ENCODE measurements at places on chromosomes 6 and 20.

GRCh38 chr6:39091220-39091619 is 23.8 kb downstream of the SAYSD1 start:
- no peaks in the 10 kb centered on the region for H3K36me3 ChIP-seq
- H3K27ac ChIP-seq, result no peak overlapping the region
- no peak overlapping the region for H3K4me3 ChIP-seq
- DNase-seq, result peak; percentile 2
- H3K4me1 ChIP-seq, result peaks cover 7% of the 10 kb centered on the region
- H3K27me3 ChIP-seq, result peaks cover 58% of the 10 kb centered on the region

DNA sequence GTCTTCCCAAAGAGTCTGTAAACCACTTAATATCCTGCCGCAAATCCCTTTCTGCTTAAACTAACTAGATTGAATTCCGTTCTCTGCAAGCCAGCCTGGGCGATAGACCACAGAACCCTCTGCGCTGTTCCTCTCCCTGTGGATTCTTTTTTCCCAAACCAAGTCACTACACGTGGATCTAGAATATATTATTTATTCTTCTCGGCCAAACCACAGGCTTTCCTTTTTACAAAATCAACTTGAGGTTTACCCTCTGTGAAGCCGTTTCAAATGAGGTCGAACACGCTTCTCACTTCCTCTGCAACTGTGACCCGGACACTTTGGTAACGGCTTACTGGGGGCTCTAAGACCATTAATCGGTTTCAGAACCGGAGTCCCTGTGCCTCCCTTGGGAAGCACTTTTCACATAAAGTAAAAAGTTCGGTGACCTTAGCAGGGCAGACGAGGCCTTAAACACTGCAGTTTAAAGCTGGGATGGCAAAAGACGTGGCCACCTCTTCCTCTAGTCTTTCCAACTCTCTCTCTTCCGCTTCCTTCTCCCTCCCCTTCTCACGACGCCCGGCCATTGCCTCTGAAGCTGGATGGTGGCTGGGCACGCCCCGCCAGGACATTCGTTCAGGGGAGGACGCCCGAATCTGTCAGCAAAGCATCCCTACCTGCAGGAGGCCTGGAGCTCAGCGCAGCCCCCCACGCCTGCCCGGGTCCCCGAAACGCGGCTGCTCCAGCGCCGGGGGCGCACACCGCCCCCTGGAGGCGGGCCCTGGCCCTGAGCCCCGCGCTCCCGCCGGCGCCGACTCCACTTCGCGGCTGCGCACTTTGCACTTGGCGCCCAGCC is 55.0 kb upstream of the FOXC1 start:
- H3K4me3 ChIP-seq, result peak overlapping the region; percentile 82
- no peaks in the 10 kb centered on the region for H3K36me3 ChIP-seq
- peaks cover 43% of the 10 kb centered on the region for H3K27me3 ChIP-seq
- peak overlapping the region; percentile 72 for H3K27ac ChIP-seq

DNA sequence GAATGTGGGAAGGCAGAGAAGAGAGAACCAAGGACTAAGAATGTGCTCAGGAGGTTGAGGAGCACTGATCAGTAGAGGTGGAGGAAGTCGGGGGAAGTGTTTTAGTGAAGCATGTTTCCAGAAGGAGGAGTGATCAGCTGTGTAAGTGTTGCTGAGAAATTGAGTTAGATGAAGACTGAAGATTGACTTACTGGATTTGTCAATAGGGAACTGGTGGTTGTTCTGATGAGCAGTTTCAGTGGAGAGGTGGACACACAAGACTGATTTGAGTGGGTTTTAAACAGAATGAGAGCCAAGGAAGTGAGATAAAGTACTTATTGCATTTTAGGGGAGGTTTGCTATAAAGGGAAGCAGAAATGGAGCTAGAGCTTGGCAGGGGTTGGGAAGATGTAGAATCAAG is 182.6 kb downstream of the CDKAL1 start:
- no peak overlapping the region for H3K4me3 ChIP-seq
- H3K27ac ChIP-seq, result no peak overlapping the region
- peaks cover 11% of the 10 kb centered on the region for H3K4me1 ChIP-seq

DNA sequence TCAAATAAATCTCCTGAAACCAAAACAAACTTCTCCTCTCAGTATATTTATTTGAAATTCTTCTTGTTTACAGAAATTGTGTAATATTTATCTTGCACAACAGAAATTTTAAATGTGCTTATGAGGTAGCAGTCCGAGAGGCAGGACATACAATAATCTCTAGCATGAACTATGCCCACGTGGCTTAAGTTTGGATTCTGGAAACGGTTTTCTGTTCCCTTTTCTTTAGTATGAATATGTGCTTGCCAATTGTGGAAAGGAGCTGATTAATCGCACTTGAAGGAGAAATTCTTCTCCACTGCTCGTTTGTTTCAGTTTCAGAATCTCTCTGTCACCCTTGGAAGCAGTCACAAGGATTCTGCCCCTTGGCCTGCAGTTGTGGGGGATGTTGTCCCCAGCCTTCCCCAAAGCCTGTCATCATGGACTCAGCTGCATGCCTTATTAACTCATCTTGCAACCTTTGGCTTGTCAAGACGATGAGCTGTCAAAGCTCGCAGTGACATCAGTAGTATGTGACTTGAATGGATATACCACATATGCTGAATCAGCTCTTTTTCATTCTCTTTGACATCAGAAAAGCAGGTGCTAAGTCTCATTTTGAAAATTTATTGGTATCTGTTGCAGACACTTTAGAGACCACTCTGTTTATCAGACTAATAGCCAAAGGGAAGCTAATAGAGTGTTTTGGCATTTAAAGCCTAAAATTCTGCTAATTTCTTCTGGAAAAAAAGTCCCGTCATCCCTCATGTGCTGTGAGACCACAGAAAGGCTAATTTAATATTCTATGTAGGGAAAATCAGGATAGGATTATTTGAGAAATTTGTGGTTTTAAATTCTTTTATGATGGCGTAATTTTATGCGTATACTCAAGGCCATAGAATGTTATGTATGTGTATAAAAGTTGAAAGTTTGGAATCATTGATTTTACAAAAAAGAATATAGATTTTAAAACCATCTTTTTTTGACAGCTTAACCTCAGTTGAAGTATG is 186.8 kb downstream of the ARID1B start:
- DNase-seq, result no peak
- no peak overlapping the region for H3K27ac ChIP-seq
- H3K4me1 ChIP-seq, result peaks cover 18% of the 10 kb centered on the region
- no peak overlapping the region for H3K4me3 ChIP-seq

- no peak overlapping the region for H3K27ac ChIP-seq
- no peak for DNase-seq
- H3K27me3 ChIP-seq, result peaks cover 11% of the 10 kb centered on the region
- H3K36me3 ChIP-seq, result peaks cover 22% of the 10 kb centered on the region
- peaks cover 10% of the 10 kb centered on the region for H3K4me1 ChIP-seq
These were observed 2.1 kb downstream of the GNMT start for GRCh38 chr6:42962502-42963178.

DNA sequence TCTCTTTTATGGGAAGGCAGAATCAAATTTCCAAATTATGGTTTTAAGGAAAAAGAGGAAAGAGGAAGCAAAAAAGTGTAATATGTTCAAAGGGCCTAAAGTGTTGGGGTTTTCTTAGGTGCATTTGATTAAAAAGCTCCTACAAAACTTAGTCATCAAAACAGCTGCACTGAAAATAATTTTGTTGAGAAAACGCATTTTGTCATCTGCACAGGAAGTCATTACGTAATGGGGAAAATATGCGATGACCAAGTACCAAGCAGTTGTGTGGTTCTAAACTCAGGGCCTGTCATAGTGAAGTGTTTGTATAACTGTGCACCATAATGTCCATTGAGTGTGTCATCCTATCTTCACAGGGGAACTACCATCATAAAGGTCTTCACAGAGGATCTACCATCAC is 15.6 kb downstream of the HAO1 start:
- no peaks in the 10 kb centered on the region for H3K4me1 ChIP-seq
- H3K27me3 ChIP-seq, result peaks cover 3% of the 10 kb centered on the region
- H3K27ac ChIP-seq, result no peak overlapping the region
- no peak for DNase-seq
- no peaks in the 10 kb centered on the region for H3K36me3 ChIP-seq

GRCh38 chr20:59873409-59873808 is 60.0 kb downstream of the SYCP2 start:
- no peak overlapping the region for H3K27ac ChIP-seq
- no peaks in the 10 kb centered on the region for H3K36me3 ChIP-seq
- no peak for DNase-seq
- H3K4me1 ChIP-seq, result peaks cover 5% of the 10 kb centered on the region
- no peak overlapping the region for H3K4me3 ChIP-seq

Measured in T-helper 2 cell treated with Interferon-gamma antibody and Interleukin-4, amounts not matched to agents 5 μg/mL and 100 μg/mL, for 36 hours (primary cell).